IMR-90 (cell line): ENCODE measurements at places on chromosomes 11 and 22. TPM values are rescaled to one million over a fixed set of nuclear protein-coding genes. Genes with fewer than 3 reads are reported as not detected.

The IL10RA gene
- total RNA-seq: not detected in 2 replicates

The SEZ6L gene
- total RNA-seq: not detected in 2 replicates

The TMEM191B gene
- total RNA-seq: 0.28 TPM in 1 of 2 replicates, not detected in the other

The OVOL1 gene
- not detected in 2 replicates for total RNA-seq

The PDGFD gene
- 3.0 and 3.1 TPM in 2 replicates for total RNA-seq

The FJX1 gene
- 8.1 and 8.4 TPM in 2 replicates for total RNA-seq

DNA sequence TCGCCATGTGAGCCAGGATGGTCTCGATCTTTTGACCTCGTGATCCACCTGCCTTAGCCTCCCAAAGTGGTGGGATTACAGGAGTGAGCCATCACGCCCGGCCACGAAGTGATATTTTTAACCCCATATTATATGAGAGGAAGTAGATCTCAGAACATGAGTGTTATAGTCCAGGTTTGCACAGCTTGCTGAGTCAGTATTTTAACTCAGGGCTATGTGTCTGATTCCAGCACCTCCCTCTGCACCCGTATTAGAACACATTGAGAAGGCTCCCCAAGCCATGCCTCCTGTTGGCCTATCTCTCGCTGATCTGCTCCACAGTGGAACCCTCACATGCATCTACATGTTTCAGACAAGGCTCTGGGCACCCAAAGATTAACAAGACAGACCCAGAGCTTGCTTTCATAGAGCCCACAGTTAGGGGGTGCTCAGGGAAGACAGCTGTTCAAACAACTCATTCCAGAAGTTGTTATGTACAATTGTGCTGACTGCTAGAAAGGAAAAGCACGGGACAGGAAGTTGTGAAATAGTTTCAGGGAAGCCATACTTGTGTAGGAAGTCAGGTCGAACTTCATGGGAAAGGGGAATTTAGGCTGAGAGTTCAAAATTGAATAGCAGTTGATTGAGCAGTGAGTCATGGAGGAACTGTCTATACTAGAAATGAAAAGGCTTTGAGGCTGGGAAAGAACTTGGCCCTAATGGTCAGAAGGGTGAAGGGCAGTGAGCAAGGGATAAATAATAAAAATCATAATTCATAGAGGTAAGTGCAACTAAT lies 49.3 kb upstream of the CLPB start:
- no peak overlapping the region for H3K27ac ChIP-seq
- H3K4me1 ChIP-seq: peaks cover 2% of the 10 kb centered on the region; the same call in 1 of the 2 replicates
- no peaks in the 10 kb centered on the region for H3K36me3 ChIP-seq
- peaks cover 30% of the 10 kb centered on the region for H3K27me3 ChIP-seq
- DNase-seq: peak; percentile 50

DNA sequence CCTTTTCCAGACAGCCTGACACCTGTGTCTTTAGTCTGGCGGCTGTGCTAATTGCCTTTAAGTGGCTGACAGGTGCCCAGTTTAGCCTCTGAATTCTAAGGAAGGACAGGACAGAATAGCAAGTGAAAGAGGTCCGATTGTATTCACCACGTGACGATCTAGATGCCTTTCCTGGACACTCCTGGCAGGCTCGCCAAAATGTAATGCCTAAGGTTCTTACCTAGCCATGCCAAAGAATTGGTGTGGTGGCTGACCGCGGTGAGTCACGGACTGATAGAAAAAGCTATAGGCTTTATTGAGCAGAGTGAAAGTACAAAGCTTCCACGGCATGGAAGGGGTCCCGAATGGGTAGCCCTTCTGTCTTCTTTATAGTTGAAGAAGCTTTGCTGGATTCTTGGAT lies 26.7 kb downstream of the ANKRD42 start:
- no peaks in the 10 kb centered on the region for H3K27me3 ChIP-seq
- peaks cover 3% of the 10 kb centered on the region; the same call in 1 of the 2 replicates for H3K4me1 ChIP-seq
- H3K27ac ChIP-seq: no peak overlapping the region
- H3K36me3 ChIP-seq: no peaks in the 10 kb centered on the region
- H3K4me3 ChIP-seq: no peak overlapping the region
- DNase-seq: no peak

DNA sequence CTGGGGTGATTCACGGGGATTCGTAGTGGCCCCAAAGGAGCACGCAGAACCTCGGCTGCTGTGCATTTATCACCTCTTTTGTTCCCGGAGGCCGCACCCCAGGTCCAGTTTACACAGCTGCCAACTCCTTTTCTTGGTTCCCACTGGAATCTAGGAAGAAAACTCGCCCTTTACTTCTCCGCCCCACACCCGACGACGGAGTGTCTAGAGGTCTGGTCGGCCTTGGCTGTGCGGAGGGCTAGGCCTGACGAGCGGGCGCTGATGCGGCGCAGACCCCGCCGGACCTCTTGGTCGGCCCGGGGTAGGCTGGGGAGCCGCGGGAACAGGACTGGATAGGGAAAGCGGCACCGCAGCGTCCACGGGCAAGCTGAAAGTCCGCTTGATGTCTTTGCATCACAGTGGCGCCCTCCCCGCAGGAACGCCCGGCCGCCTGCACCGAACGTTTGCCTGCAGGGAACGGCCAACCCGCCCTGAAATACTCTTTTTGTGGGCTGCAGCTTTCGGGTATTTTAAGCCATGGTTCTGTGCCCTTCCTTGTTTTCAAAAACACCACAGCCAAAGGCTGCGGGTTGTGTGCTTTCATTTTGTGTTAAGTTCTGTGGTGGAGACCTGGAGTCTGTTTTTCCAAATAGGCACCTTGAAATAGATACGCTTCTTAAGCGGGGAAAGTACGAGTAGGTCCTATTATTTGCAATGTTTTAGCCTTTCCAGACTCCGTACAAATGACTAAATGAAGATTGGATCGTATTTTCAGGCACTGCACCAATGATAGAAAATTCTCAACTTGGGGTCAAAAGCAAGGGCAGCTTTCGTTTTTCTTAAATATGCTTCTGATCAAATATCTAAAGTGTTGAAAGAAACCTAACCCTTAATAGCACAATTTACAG lies 829 bp upstream of the ZBED5 start:
- peak overlapping the region; percentile 50 for H3K4me3 ChIP-seq
- peak overlapping the region; percentile 79 for H3K27ac ChIP-seq
- peaks cover 5% of the 10 kb centered on the region; the same call in 1 of the 2 replicates for H3K36me3 ChIP-seq
- H3K4me1 ChIP-seq: no peaks in the 10 kb centered on the region
- peak; percentile 19 for DNase-seq

DNA sequence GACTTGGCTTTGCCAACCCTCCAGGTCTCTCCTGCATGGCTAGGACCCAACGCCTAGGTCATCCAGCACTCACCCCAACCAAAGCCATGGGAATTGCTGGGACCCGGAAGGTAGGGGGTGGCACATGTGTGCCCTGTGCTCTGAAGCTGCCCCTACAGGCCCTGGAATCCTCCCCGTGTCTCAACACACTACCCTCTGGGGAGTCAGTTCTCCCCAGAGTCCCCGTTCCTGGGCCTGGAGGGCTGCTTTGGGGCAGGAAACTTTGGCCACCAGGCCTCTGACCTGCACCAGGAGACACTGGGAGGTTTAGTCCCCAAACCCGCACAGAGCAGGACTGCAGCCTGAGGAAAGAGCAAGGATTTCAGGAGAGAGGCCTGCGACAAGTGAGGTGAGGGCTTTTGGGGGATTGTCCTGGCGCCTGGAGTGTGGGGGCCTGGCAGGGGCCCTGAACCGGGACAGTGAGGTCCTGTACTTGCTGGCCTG lies 495 bp upstream of the IFITM1 start:
- DNase-seq: no peak
- H3K27me3 ChIP-seq: no peaks in the 10 kb centered on the region
- H3K27ac ChIP-seq: peak overlapping the region; percentile 85
- peaks cover 23% of the 10 kb centered on the region for H3K4me1 ChIP-seq
- H3K4me3 ChIP-seq: no peak overlapping the region
- H3K36me3 ChIP-seq: peaks cover 5% of the 10 kb centered on the region; the same call in 1 of the 2 replicates

- no peak for DNase-seq
- no peaks in the 10 kb centered on the region for H3K36me3 ChIP-seq
- H3K27me3 ChIP-seq: no peaks in the 10 kb centered on the region
- H3K4me1 ChIP-seq: no peaks in the 10 kb centered on the region
- no peak overlapping the region for H3K4me3 ChIP-seq
- H3K27ac ChIP-seq: no peak overlapping the region
These were observed 125.5 kb upstream of the NCAM1 start for GRCh38 chr11:112835591-112836255.

DNA sequence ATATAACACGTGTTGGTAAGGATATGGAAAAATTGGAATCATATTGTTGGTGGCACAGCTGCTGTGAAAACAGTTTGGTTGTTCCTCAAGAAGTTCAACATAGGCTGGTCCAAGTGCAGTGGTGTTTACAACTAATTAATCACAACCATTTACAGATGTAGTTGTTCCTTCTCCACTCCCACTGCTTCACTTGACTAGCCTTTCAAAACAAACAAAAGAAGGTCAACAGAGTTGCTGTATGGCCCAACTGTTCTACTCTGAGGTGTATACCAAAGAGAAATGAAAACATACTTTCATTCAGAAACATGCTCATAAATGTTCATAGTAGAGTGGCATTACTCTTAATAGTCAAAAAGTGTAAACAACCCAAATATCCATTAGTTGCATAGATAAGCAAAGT lies 36.6 kb upstream of the ACAT1 start:
- H3K27me3 ChIP-seq: no peaks in the 10 kb centered on the region
- DNase-seq: no peak
- no peak overlapping the region for H3K4me3 ChIP-seq
- H3K4me1 ChIP-seq: no peaks in the 10 kb centered on the region

DNA sequence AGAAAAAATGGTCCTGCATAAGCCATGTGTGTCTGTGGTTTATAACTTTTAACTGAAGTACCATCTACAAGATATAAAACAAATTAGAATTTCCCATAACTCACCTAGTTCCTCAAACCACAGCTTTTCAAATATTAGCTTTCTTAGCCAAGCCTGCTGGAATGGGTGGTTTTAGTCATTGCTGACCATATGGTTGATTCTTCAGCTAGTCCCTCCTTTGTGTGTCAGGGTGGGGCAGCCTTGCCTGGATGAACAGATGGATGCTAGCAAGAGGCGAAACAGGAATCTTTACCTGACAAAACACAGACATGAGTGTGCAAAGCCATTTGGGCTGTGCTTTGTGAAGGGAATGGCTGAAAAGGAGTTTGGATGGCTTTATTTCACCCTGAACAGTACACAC lies 6.9 kb upstream of the B3GNT6 start:
- H3K36me3 ChIP-seq: no peaks in the 10 kb centered on the region
- no peak overlapping the region for H3K4me3 ChIP-seq
- H3K4me1 ChIP-seq: no peaks in the 10 kb centered on the region
- peak; percentile 48 for DNase-seq
- H3K27me3 ChIP-seq: peaks cover 20% of the 10 kb centered on the region
- no peak overlapping the region for H3K27ac ChIP-seq
